ENCODE measurements at places on chromosomes 6 and 20. TPM values are rescaled to one million over a fixed set of nuclear protein-coding genes. Genes with fewer than 3 reads are reported as not detected.

DNA sequence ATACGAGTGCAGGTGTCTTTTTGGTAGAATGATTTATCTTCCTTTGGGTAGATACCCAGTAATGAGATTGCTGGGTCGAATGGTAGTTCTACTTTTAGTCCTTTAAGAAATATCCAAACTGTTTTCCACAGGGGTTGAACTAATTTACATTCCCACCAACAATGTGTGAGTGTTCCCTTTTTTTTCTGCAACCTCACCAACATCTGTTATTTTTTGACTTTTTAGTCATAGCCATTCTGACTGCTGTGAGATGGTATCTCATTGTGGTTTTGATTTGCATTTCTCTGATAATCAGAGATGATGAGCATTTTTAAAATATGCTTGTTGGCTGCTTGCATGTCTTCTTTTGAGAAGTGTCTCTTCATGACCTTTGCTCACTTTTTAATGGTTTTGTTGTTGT lies 1.9 kb upstream of the ZNF831 start:
- no peak for DNase-seq

DEFB112 gene
- total RNA-seq = not detected

GRCh38 chr6:12017263-12017662 lies 5.2 kb downstream of the HIVEP1 start:
- peak; percentile 62 for DNase-seq

KHDRBS2 gene
- not detected for total RNA-seq

- no peak for DNase-seq
Observed at GRCh38 chr6:99119109-99120031, 171.6 kb upstream of the FBXL4 start.

AHI1 gene
- 13.5 TPM for total RNA-seq

GRCh38 chr6:155611742-155612141 lies 156.1 kb upstream of the NOX3 start:
- no peak for DNase-seq

RNF144B gene
- total RNA-seq = 4.8 TPM

All from T-cell (primary cell).